ENCODE measurements at places on chromosomes 7 and 10. TPM values are rescaled to one million over a fixed set of nuclear protein-coding genes. Genes with fewer than 3 reads are reported as not detected.
A peak's percentile ranks its signal among the peaks of the same experiment; 100 is the strongest.

Gene ATP6V0E2
- polyA plus RNA-seq, result 30.0 TPM

Gene ACSM6
- 0.30 TPM for polyA plus RNA-seq

Gene HYAL4
- 0.15 TPM for polyA plus RNA-seq

Gene MBL2
- polyA plus RNA-seq, result not detected

Gene CCL26
- polyA plus RNA-seq, result not detected

- no peak for DNase-seq
Observed at GRCh38 chr10:33819206-33819605, 484.7 kb upstream of the NRP1 start.

GRCh38 chr10:23613900-23614299, 175.0 kb downstream of the OTUD1 start:
- no peak for DNase-seq

DNA sequence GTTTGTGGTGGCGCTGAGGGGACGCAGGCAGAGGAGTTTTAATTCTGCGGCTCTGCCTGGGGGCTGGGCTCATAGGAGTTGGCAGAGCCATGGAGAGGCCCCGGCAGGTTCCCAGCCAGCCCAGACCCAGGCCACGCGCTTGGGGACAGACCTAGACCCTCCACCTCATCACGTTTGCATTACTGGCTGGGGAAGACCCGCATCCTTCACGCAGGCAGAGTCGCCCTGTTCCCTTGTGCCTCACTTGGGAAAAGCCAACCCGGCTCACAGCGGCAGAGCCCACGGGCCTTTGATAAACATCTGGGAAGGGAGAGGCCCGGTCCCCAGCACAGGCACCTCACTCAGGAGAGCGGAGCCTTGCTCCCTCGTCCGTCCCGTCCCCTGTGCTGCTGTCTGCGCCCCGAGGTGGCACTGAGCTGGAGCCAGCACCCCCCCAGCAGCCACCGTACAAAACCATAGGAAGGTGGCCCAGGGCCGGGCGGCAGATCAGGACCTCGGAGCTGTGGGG, 112.8 kb downstream of the CYTH3 start:
- DNase-seq, result no peak

- no peak for DNase-seq
Observed at GRCh38 chr10:129919358-129919757, 44.7 kb downstream of the EBF3 start.

- no peak for DNase-seq
Observed at GRCh38 chr7:101702362-101702850, 73.3 kb upstream of the MYL10 start.

DNA sequence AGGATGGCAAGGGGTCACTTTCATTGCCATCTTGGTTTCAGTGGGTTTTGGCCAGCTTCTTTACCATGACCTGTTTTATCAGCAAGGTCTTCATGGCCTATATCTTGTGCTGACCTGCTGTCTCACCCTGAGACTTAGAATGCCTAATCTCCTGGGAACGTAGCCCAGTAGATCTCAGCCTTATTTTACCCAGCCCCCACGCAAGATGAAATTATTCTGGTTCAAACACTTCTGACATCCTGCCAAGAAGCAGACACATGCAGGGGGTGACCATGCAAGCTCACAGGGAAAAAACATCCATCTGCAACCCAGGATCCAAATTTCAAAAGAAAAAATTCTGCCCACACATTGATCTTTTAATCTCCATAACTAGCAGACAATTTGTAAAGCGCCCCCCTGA, 88.4 kb upstream of the EEPD1 start:
- DNase-seq, result no peak

DNA sequence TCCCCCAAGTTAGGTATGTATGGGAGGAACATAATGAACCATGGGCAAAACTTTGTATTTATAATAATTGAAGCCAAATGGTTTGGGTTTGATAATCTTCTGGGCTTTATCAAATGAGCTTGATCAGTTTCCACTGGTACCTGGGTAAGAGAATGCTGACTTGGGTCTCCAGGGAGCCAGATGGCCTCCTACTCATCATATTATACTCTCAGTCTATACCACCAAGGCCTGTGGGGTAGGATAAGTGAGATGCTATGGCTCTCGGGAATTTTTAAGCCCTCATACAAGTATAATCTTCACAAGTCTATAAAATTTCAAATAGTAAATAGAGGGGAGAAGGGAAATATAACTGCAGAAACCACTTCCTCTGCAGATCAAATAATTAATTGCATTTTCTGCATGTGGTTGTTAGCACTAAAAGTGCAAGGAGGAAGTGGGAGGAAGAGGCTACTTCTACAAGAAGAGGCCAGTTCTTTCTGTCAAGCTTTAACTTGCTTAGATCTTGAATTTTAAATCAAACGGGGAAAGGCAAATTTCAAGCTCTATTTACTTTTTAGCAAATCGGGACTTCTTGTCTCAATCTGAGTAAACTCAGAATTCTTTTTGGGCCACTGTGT, 349.0 kb downstream of the SORCS1 start:
- DNase-seq, result no peak

DNA sequence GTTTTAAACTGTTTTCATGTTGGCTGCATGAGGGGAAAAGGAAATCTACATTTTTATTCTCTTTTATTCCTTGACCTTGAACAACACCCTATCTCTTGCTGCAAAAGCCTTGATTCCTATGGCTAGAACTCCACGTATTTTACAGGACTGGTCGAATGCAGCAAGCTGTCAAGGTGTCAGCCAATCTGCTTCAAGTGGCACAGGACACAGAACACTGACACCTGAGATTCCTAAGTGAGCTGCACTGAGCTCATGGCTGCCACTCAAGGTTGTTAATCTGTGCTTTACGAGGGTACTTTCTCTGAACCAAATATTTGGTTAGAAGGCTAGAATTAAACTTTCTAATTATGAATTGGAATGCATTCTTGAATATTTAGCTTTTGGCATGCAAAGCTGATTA, 349.7 kb upstream of the COBL start:
- peak; percentile 29 for DNase-seq

GRCh38 chr7:4079956-4080355, 602.1 kb upstream of the FOXK1 start:
- DNase-seq, result no peak

- peak; percentile 87 for DNase-seq
Observed at GRCh38 chr7:76294344-76295024, 8.0 kb upstream of the HSPB1 start.

DNA sequence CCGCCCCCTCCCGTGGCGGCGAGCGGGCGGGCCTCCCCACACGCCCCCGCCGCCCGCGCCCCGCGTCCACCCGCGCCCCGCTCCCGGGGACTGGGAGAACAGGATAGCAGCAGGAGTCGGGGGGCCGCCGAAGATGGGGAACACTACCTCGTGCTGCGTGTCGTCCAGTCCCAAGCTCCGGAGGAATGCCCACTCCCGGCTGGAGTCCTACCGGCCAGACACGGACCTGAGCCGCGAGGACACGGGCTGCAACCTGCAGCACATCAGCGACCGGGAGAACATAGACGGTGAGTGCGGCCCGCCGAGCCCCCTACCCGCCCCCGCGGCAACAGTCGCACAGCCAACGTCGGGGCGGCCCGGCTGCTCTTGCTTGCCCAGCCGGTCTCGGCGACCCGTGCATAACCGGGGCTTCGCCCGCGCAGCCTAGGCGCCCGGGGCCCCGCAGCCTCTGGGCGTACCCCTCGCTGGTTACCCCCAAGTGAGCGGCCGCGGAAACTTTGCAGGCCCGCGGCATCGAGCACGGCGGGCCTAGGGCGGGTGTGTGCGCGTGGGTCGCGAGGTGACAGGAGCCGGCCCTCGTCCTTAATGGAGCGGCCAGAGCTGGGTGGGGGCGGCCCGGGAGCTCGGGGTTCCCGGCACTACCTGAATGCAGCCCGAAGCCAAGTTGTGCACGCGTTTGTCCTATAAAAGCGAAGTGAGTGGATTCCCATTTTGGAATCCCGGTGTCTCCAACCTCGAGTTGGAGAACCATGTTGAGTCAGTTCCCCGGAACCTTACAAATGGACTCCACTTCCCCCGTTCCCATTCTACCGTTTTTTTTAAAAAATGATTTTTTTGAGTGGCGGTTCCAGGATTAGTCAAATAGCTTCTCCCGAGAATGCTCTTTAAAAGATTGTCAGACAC, 863 bp downstream of the CCNY start:
- peak; percentile 42 for DNase-seq

DNA sequence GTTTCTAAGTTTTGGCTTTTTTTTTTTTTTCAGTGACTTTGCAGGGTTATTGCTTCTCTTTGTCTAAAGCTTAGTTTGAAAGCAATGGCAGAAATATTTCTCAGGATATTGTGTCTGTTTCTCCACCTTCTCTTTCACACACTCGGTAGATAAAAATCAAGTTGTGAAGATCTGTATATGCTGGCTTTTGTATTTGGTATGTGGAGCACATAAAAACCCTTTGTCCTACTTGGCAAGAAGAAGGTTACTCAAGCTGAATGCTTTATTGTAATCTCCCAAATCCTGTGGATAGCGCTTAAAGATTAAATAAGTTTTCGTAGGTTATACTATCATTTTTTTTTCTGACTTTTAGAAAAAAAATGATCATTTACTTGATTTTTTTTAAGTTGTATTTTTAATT, 172.4 kb downstream of the CDCA7L start:
- DNase-seq, result no peak

GRCh38 chr10:121436630-121437341, 161.5 kb downstream of the FGFR2 start:
- DNase-seq, result peak; percentile 27
